H7 (cell line): ENCODE measurements at places on chromosomes 7 and 10. TPM values are rescaled to one million over a fixed set of nuclear protein-coding genes. Genes with fewer than 3 reads are reported as not detected.

CRYGN gene
- total RNA-seq: 1.2 and 2.2 TPM in 2 replicates

MEOX2 gene
- total RNA-seq: not detected in 2 replicates

MYPN gene
- total RNA-seq: 0.04 TPM in 1 of 2 replicates, not detected in the other

LRGUK gene
- total RNA-seq: 0.59 and 1.4 TPM in 2 replicates

ACHE gene
- 17.3 and 19.2 TPM in 2 replicates for total RNA-seq

SYCE1 gene
- not detected in 2 replicates for total RNA-seq

ACSM6 gene
- total RNA-seq: not detected in 2 replicates

MDFIC gene
- total RNA-seq: 14.4 and 16.8 TPM in 2 replicates

GIMAP7 gene
- total RNA-seq: not detected in 2 replicates

MGMT gene
- 18.6 and 21.9 TPM in 2 replicates for total RNA-seq

DNAJC1 gene
- total RNA-seq: 17.9 and 20.4 TPM in 2 replicates

CALHM1 gene
- total RNA-seq: 0.07 TPM in 1 of 2 replicates, not detected in the other

PAX4 gene
- total RNA-seq: 0.07 TPM in 1 of 2 replicates, not detected in the other

TFPI2 gene
- 4.8 and 8.1 TPM in 2 replicates for total RNA-seq

ZPBP gene
- total RNA-seq: not detected in 2 replicates

TMEM178B gene
- total RNA-seq: 1.1 and 1.4 TPM in 2 replicates

PPP1R17 gene
- total RNA-seq: 0.22 and 2.3 TPM in 2 replicates

KIF11 gene
- 44.2 and 59.1 TPM in 2 replicates for total RNA-seq

ADAM22 gene
- total RNA-seq: 2.1 and 4.8 TPM in 2 replicates

SPDYE2 gene
- not detected in 2 replicates for total RNA-seq

GATA3 gene
- 0.11 and 1.1 TPM in 2 replicates for total RNA-seq

GRID2IP gene
- total RNA-seq: 0.28 and 0.33 TPM in 2 replicates

JAKMIP3 gene
- 0.42 and 0.63 TPM in 2 replicates for total RNA-seq
